ENCODE measurements at places on chromosomes 7 and 10. TPM values are rescaled to one million over a fixed set of nuclear protein-coding genes. Genes with fewer than 3 reads are reported as not detected.

CALML5 gene
- not detected for total RNA-seq

EGFR gene
- 85.3 TPM for total RNA-seq

CCL24 gene
- total RNA-seq, result not detected

LRRC18 gene
- total RNA-seq, result not detected

TMEM229A gene
- not detected for total RNA-seq

FAM237B gene
- not detected for total RNA-seq
